Airway epithelial cell (primary cell): ENCODE measurements at places on chromosomes 5 and 9. TPM values are rescaled to one million over a fixed set of nuclear protein-coding genes. Genes with fewer than 3 reads are reported as not detected.

Gene TLE1
- total RNA-seq, result 29.5 and 30.2 TPM in 2 replicates

Gene C9orf153
- not detected in 2 replicates for total RNA-seq

Gene FBXL17
- total RNA-seq, result 5.2 and 7.7 TPM in 2 replicates

Gene IPPK
- total RNA-seq, result 17.0 and 25.3 TPM in 2 replicates

Gene FUBP3
- 21.8 and 30.5 TPM in 2 replicates for total RNA-seq
